ENCODE measurements at places on chromosomes 1 and 21. TPM values are rescaled to one million over a fixed set of nuclear protein-coding genes. Genes with fewer than 3 reads are reported as not detected.

KCNK1 gene
- total RNA-seq, result 0.11 TPM

DNA sequence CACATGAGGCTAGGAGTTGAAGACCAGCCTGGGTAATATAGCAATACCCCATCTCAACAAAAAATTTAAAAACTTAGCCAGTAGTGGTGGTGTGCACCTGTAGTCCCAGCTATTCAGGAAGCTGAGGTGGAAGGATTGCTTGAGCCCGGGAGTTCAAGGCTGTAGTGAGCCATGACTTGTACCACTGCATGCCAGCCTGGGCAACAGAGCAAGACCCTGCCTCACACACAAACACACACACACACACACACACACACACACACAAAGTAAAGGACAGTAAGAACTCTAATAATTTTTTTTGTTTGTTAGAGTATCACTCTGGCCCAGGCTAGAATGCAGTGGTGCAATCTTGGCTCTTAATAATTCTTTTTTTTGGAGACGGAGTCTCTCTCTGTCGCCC is 138.0 kb upstream of the SOD1 start:
- no peak for DNase-seq

GRCh38 chr1:30379684-30380624 is 343.4 kb downstream of the MATN1 start:
- peak; percentile 87 for DNase-seq

DNA sequence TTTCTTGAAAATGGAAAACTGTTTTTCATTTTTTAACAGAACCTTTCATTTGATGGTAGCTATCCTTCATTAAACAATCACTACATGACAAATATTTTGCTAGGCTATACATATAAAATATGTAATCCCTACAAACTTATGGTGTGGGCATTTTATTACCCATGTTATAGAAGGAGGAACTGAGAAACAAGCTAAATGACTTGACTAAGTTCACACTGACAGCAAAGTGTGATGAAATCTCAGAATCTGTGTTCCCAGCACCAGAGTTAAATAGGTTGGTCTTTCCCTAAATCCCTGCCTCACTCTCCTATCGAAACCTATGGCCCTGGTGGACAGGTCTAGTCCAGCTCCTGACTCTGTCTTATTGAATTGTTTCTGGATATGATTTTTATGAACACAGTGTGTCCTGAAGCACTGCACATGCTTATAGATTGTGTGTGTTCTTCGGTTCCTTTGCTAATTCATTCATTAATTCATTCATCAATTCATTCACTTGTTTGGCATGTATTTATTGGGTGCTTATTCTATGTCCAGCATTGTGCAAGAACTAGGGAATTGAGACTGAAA is 301.0 kb downstream of the GRIK1 start:
- no peak for DNase-seq

PEAR1 gene
- total RNA-seq, result not detected

- no peak for DNase-seq
These were observed 282.1 kb upstream of the BRINP3 start for GRCh38 chr1:190759807-190760206.

AGT gene
- 0.15 TPM for total RNA-seq

GRCh38 chr1:66380452-66381212 is 153.3 kb upstream of the SGIP1 start:
- no peak for DNase-seq

GRCh38 chr1:30320581-30320890 is 402.8 kb downstream of the MATN1 start:
- no peak for DNase-seq

A3GALT2 gene
- total RNA-seq, result not detected

DNA sequence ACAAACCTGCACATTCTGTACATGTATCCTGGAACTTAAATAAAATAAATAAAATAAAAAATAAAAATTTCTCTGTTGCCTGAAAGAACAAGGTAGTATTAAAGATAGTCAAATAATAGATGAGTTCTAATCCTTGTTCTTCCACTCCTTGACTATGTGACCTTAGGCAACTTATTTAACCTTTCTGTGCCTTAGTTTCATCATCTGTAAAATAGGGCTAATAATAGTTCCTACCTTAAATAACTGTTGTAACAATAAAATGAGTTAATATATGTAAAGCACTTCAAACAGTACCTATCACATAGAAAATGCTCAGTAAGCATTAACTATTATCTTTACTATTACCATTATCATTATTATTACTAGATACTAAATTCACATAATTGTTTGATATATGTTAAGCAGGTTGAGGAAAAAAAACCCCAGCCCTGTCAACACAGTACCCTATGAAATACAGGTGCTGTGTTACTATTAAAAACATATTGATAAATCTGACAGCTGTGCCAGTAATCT is 23.1 kb downstream of the SASS6 start:
- no peak for DNase-seq

DNA sequence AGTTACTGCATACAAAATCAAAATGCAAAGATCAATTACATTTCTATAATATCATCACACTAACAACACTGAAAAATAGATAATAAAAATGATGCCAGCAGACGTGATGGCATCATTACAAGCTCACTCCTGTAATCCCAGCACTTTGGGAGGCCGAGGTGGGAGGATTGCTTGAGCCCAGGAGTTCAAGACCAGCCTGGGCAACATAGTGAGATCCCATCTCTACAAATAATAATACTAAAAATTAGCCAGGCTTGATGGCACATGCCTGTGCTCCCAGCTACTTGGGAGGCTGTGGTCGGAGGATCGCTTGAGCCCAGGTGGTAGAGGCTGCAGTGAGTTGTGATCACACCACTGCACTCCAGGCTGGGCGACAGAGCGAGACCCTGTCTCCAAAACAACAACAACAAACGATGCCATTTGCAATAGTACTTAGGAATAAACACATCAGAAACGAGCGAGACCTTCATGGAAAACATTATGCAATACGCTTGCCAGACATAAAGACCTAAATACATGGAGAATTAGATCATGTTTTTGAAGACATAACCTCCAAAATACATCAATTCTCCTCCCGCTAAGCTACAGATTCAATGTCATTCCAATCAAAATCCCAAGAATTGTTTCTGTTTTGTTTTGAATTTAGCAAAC is 86.6 kb upstream of the ERRFI1 start:
- DNase-seq, result no peak

- DNase-seq, result no peak
These were observed 250.3 kb upstream of the SGIP1 start for GRCh38 chr1:66283622-66284041.

DNA sequence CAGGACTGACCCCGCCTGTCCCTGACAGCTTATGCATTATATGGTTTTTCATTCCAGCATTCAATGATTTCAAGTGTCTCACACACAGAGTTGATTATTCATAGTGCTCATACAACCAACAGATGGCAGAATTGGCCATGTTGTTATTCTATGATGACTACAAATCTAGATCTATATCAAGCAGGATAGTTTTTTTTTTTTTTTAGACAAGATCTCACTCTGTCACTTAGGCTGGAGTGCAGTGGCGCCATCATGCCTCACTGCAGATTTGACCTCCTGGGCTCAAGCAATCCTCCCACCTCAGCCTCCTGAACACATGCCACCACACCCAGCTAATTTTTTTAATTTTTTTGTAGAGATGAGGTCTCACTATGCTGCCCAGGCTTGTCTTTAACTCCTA is 40.1 kb upstream of the LRRC8D start:
- DNase-seq, result no peak

DNA sequence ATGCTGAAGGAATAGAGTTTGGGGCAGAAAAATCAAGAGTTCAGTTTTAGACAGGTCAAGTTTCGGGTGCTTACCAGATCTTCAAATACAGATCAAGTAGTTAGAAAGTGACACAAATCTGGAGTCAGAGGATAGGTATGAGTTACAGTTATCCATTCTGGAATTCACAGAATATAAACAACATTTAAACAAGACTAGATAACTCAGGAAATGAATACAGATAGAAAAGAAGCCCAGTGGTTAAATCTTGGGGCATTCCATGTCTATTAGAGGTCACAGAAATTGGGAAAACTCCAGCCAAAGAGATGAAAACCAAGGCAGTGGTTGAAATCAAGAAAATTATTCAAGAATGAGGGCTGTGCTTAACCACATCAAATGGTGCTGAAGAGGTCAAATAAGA is 187.0 kb upstream of the HP1BP3 start:
- no peak for DNase-seq

DNA sequence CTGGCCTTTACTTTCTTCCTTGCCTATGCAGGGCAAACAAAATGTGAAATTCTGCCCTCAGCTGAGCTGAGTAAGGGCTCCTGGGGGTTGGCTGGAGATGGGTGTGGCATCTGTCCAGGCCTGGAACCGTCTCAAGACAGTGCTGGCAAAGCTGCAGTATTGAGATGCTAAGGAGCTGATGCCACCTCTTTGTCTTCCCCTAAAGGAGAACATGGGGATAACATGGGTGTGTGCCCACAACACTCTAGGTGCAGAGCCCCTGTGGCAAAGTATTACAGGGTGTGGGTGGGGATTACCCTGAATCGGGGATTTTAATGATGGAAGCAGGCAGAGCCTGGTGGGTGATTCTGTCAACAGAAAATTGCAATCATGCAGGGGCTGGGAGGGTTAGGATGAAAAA is 2.5 kb upstream of the ST3GAL3 start:
- no peak for DNase-seq

DNA sequence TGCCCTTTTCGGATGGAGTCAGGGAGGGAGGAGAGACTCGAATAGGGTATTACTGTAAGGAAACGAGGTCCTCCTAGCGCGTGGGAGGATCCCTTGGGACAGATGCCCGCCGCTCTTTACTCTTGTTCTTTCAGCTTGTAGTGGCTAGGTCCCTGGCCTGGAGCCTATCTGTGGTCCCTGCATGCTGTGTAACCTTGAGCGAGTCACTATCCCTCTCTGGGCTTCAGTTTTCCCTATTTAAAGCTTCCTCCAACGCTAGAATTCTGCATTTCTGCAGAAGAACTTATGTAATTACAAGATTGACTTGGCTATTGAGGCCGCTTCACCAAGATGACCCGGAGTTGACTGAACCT is 744 bp downstream of the MIER1 start:
- no peak for DNase-seq

DNA sequence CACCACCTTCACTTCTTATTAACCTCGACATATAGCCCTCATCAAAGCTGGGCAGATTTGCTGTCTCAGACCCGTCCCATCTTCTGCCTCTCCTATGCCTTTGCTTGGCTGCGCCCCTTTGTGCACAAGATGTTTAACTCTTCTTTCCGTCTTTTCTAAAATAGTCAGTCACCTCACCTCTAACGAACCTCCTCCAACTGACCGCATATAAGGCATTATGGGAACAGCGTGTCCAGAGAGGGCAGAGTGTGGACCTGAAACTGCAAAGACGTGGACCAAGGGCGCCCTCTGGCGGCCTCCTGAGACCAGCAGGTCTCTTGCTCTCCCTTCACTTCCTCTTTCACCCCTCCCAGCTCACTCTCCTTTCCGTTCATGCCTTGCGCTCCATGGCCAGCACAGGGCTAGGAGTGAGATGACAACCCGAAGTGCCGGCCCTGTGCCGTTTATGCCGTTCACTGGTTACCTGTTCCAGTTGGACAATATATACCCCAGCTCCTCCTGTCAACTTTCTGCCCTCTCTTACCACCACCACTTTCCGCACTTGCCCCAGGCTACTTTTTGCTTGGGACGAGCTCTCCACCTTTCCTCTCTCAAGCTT is 2.5 kb upstream of the METTL25B start:
- peak; percentile 94 for DNase-seq

GRCh38 chr1:214282630-214283242 is 1.8 kb downstream of the SMYD2 start:
- DNase-seq, result no peak

C4BPA gene
- not detected for total RNA-seq

PPP1R15B gene
- 32.7 TPM for total RNA-seq

- DNase-seq, result peak; percentile 23
These were observed 298.9 kb downstream of the DSCAM start for GRCh38 chr21:40547906-40548513.

DNA sequence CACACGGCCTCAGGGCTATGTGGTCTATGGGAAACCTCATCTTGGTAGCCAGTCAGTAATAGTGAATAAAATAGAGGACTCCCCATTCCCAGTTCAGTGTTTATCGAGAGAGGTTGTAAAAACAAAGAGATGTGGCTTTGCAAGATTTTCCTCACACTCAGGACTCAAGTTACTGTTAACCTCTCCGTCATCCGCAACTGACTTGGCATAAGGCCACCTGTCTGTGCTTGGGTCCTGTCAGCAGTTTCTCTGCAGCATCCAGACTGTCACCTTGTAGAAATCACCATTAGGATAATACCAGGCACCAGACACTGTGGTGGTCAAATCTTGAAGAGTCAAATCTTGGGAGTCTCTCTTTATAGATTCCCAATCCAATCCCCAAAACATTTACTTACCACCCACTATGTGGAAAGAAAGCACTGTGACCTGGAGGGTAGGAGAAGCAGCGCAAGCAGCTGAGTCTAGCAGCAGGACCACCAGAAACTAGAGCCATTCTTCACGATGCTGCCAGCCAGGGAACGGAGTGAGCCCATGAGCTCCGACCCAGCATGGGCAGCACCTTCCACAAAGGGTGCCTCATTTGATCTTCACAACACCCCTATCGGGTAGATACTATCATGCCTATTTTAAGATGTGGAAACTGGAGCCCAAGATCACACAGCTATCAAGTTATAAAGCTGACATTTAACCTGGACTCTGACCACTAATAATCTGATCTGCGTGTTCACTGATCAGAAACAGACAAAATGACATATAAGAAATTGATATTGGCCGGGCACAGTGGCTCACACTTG is 5.6 kb upstream of the GPR25 start:
- DNase-seq, result no peak

NDC1 gene
- total RNA-seq, result 63.6 TPM

DNA sequence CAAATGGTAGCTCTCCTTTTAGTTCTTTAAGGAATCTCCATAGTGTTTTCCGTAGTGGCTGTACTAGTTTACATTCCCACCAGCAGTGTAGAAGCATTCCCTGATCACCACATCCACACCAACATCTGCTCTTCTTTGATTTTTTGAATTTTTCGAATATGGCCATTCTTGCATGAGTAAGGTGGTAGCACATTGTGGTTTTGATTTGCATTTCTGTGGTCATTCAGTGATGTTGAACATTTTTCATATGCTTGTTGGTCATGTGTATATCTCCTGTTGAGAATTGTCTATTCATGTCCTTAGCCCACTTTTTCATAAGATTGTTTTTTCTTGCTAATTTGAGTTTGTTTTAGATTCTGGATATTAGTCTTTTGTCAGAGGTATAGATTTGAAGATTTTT is 84.6 kb upstream of the B3GALT2 start:
- no peak for DNase-seq

- peak; percentile 66 for DNase-seq
These were observed 35.7 kb upstream of the CLSTN1 start for GRCh38 chr1:9859281-9860014.

DNA sequence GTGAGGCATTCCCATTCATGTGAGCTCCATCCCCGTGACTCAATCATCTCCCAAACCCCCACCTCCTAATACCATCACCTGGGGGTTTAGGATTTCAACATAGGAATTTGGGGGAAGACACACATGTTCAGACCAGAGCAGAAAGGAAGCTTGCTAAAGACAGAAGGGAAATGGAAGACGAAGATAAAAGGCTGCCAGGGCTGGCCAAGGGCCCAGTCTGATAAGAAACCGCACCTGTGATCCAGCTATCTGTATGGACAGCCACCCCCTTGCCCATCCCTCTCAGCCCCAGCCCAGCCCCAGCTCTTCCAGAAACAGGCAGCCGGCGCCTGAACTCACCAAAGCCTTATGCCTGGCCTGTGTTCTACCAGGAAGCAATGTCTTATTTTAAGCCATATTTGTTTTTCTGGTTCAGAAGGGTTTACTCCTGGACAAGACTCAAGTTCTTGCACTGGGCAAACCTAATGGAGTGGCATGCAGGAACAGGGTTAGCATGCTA is 198.4 kb upstream of the VAMP3 start:
- DNase-seq, result no peak

- DNase-seq, result no peak
These were observed 108.7 kb upstream of the IGSF21 start for GRCh38 chr1:17998889-17999288.

CDC7 gene
- 90.8 TPM for total RNA-seq
